ENCODE measurements at places on chromosomes 12 and 14.
A peak's percentile ranks its signal among the peaks of the same experiment; 100 is the strongest.

- DNase-seq, result no peak
Observed at GRCh38 chr14:53331921-53332320, 178.8 kb upstream of the DDHD1 start.

DNA sequence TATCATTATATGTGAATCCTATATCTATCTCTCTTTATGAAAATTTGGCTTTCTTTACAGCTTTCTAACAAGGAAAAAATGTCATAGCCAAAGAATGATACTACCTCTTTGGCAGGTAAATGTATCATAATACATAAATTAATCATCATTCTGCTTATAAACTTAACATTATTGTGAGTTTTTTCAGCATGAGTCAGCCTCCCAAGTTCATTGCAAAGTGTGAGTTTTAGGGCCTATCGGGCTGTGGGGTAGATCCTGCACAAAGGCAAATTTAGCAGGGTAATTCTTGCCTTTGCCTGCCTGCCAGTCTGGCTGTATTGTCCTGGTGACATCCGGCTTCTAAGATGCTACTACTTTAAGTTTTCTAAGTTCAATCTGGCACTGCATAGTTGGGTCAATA, 412.6 kb downstream of the MDGA2 start:
- DNase-seq, result no peak

DNA sequence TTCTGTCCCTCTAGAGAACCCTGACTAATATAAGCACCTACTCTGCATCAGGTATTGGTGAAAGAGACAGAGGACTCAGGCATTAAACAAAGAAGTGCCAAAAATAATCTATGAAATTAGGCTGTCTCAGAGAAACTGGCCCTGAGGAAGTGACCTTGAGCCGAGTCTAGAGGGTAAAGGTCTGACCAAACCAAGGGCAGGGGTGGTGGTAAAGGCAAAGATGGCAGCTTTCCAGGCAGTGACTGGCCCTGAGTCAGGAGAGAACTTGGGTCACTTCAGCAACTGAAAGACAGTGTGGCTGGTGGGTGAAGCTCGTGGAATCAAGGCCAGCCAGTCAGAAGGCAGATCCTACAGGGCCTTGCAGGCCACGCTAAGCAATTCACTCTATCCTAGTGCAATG, 30.6 kb downstream of the CDKL1 start:
- DNase-seq, result no peak

GRCh38 chr14:104879983-104880565, 15.0 kb downstream of the CEP170B start:
- DNase-seq, result no peak

GRCh38 chr12:92469837-92470236, 233.0 kb upstream of the PLEKHG7 start:
- no peak for DNase-seq

GRCh38 chr14:92538412-92538985, 24.9 kb downstream of the RIN3 start:
- no peak for DNase-seq

DNA sequence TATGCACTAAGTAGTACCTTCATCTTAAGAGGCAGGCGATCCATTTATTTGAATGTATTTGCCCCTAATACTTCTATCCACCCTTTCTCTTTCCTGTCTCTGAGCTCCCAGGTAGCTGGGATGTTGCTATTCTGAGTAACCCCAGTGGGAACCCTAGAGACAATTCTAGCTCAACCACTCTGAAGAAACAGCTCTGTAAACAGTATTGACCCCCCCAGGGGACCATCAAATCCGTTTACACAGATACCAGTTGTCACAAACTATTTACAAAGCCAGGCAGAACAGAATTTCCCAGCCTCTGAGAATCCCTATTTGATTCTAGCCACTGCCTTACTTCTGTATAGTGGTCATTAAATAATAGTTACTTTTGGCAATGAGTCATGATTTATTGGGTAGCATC, 64.9 kb downstream of the MIPOL1 start:
- no peak for DNase-seq

DNA sequence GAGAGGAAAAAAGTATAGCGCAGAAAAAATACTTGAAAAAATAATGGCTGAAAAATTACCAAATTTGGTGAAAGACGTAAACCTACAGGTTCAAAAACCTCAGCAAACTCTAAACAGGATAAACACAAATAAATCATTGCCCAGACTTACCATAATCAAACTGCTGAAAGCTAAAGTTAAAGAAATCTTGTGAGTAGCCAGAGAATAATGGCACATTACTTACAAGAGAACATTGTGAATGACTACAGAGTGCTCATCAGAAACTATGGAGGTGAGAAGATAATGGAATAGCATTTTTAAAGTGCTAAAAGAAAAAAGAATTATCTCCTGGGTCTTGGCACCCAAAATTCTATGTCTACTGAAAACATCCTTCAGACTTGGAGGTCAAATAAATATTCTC, 36.0 kb downstream of the ATF1 start:
- no peak for DNase-seq

GRCh38 chr12:124438437-124439056, 128.9 kb downstream of the NCOR2 start:
- DNase-seq, result no peak

DNA sequence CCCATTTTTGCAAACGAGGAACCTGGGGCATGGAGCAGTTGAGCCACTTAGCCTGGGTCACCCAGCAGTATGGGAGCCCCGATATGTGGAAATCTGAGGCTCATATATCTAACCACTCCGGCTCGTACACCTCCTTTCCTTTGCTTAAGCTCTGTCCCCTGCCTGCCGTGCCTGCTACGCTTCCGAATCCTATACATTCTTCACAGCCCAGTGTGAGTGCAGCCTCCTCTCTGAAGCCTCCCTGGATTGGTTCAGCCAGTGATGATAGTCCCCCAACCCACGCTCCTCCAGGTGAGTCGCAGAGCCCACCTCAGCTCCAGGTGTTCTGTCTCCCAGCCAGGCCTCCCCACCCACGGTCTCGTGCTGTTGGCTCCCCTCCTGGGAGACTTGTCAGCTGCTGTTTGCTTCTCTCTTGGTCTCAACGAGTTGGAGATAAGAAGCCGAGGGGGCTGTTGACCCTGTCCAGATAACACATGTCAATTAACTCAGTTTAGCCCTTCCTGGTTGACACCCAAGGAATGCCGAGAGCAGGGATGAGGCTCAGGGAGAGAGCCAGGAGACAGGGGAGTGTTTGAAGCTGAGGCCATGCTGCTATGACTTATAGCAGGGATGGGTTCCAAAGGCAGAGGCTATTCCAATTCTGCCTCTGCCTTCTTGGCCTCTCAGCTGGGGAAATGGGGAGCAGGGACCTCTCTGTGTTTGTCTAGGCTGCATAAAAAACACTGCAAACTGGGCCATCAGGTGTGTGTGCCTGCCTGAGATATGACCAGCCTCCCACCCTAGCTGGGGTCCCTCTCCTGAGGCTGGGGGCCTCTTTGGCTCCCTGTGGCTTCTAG, 19.0 kb downstream of the SDSL start:
- no peak for DNase-seq

GRCh38 chr12:4320497-4320852, 538 bp upstream of the TIGAR start:
- no peak for DNase-seq

DNA sequence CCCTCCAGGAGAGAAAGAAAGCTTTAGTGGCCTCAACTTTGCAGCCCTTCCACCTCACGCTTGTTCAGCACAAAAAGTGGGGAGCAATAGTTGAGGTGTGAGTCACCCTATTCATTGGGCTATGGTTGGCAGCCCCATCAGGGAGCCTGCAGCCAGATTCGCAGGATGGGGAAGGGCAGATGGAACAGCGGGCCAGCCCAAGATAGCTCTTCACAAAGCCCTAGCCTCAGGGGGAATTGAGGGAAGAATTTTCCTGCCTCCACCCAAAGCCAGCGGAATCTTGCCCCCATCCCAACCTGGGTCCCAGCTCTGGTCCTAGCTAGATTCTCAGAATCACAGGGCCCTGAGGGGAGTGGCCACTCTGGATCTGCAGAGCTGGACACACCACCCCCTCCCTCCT, 3.6 kb upstream of the KRT5 start:
- DNase-seq, result no peak

DNA sequence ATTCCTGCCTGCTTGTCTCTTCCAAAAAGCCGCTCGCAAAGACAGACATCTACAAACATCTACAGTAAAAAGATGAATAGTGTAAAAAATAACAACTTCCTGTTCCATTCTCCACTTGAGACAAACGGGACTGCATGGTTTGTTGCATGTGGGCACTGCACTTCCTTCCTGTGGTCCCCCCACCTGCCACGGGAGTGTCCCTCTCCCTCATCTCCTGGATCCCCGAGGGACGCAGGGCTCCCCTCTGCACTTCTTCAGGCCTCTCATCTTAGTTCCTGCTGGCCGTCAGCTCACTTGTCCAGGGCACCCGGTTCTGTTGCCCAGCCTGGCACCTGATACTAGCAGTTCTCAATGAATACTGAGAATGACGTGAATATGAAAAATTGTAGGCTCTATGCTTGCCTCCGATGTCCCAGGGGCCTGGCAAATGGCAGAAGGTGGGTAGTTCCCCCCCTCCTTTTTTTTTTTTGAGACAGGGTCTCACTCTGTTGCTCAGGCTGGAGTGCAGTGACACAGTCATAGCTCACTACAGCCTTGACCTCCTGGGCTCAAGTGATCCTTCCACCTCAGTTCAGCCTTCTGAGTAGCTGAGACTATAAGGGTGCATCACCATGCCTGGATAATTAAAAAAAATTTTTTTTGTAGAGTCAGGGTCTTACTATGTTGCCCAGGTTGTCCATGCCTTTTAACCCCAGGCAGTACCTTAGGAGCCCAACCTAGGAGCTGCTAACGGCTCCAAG, 3.5 kb upstream of the KLC1 start:
- DNase-seq, result peak; percentile 62

DNA sequence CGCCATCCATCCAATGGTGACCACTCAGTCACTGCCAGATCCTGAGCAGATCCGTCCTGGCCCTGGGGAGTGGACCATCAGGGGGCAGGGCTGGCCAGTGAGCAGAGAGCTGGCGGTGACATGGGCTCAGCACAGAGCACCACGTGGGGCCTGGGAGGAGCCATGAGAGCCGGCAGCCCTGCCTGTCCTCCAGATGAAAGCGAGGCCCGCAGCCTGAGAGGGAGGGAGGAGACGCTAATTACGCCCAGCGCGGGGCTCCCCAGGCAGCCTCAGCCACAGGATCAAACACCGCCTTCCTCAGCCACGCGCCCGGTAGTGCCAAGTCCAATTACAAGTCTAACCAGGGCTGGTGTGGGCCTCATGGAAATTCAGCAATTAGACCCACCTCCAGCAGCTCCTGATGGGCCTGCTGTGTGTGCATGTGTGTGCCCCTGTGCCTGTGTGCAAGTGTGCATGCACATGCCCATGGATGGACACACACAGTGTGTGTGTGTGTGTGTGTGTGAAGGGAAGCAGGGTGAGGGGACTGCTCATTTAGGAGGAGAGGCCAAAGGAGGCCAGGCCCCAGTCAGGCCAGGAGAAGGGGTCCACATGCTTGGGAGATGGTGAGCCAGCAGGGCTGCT, 68.0 kb downstream of the KIF26A start:
- DNase-seq, result no peak

DNA sequence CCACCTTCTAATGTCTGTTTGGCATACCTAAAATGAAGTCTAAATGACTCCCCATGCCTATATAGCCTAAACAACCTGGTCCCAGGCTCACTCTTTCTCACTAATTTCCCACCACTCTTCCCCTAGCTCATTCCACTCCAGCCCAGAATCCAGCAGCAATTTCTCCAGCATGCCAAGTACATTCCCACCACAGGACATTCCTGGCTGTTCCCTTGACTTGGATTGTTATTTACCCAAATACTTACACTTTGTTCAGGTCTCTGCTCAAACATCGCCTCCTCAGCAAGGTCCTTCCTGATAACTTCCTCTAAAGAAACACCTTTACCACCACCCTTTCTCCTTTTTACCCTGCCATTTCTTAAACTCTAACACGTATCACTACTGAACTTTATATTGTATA, 743.4 kb downstream of the RPS29 start:
- DNase-seq, result no peak

DNA sequence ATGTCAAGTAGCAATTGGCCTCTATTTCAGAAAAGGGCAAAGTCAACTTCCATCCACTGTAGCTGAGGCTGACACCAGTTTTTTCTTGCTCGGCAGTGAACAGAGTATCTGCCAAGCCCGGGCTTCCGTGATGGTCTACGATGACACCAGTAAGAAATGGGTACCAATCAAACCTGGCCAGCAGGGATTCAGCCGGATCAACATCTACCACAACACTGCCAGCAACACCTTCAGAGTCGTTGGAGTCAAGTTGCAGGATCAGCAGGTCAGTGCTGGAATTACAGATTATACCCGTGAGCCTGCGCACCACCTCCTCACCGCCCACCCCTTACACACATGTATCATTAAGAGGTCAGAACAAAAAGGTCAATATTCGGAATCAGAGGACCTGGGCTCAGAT, 19.4 kb downstream of the EVL start:
- no peak for DNase-seq

- no peak for DNase-seq
Observed at GRCh38 chr14:36664322-36665193, 2.9 kb downstream of the PAX9 start.

DNA sequence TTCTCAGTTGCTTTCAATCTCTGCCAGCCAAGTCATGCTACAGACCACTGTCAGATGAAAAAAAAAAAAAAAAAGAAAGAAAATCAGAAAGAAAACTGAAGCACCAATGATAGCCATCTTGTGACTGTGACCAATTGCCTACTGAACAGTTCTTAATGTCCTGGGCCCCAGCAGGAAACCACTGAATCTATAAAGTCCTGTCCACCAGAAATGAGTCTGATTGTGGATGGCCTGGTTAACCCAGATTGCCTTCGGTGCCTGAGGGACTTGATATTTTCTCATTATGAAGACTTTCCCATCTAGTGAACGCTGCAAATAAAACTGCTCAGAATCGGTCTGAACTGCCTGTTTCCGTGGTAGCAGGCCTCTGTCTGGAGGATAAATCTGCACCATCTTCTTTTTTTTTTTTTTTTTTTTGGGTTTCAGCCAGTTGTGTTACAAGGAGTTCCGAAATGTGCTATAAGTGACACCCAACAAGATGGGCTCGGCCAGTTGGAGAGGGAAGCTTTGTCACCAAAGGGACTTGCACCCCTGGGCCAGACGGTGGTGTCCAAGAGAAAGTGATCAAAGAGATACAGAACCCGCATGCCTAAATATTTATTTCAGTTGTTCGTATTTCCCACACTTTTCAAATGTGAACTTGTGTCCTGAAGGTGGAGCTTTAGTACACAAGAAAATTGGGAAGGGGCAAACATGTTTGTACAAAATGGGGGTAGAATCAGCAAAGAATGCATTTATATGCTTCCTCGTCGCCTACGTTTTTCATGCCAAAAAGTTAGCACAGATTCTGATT, 3.0 kb upstream of the PLXNC1 start:
- no peak for DNase-seq

GRCh38 chr12:114291389-114292060, 114.4 kb downstream of the TBX5 start:
- DNase-seq, result no peak

DNA sequence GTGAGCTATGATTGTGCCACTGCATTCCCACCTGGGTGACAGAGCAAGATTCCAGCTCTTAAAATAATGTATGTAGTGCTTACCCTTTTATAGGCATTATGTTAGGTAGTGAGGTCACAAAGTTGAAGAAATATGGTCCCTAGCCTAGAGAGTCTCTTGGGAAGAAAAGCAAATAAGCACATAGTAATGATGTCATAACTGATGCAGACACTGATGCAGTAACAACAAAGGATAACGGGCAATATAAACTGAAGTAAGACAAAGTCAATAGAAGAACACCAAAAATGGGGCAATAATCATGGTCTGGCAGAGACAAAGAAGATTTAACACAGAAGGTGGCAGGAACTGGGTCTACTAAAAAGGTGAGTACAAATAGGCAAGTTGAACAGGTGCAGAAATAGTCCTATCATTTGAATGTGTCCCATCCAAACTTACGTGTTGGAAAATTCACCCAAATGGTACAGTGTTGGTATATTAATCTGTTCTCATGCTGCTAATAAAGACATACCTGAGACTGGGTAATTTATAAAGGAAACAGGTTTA, 93.5 kb downstream of the CPNE8 start:
- DNase-seq, result no peak

Data from naive thymus-derived CD4-positive, alpha-beta T cell (primary cell).